Bladder microvascular endothelial cell (primary cell): ENCODE measurements at places on chromosomes 7 and 10. TPM values are rescaled to one million over a fixed set of nuclear protein-coding genes. Genes with fewer than 3 reads are reported as not detected.

Gene ADGRA1
- total RNA-seq = under 0.01 TPM in 2 replicates

Gene TLX1
- not detected in 2 replicates for total RNA-seq

Gene TRIM73
- total RNA-seq = 0.16 and 0.88 TPM in 2 replicates

Gene TEX47
- total RNA-seq = not detected in 2 replicates

Gene FFAR4
- total RNA-seq = not detected in 2 replicates
